ENCODE measurements at places on chromosomes 11 and 22.
A peak's percentile ranks its signal among the peaks of the same experiment; 100 is the strongest.

- no peak for DNase-seq
Measured at GRCh38 chr22:19214078-19214473, 35.5 kb upstream of the SLC25A1 start.

GRCh38 chr11:64015935-64016845, 19.5 kb upstream of the FLRT1 start:
- no peak for DNase-seq

- DNase-seq, result peak; percentile 52
Measured at GRCh38 chr11:118607401-118608359, at the start of gene PHLDB1. TSS of gene PHLDB1 (plus strand) at chr11:118607615. CDS start at chr11:118613837, 6,222 bp downstream.

DNA sequence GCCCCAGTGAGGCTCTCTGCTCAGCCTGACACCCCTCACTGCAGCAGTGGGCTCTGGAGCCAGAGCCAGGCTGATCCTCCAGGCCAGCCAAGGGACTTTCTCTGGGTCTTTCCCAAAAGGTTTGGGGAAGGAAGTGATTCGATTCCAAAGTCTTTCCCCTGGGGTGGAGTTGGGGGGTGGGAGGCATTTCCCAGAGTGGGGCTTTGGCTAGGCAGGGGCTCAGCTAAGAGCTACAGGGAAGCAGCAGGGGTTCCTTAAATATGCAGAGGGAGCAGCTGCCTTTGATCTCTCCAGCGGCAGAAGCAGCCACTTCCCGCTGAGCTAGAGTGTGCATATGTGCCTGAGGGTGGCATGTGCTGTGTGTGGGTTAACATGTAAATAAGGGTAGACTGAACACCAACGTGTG, 192.9 kb downstream of the INSC start:
- no peak for DNase-seq

DNA sequence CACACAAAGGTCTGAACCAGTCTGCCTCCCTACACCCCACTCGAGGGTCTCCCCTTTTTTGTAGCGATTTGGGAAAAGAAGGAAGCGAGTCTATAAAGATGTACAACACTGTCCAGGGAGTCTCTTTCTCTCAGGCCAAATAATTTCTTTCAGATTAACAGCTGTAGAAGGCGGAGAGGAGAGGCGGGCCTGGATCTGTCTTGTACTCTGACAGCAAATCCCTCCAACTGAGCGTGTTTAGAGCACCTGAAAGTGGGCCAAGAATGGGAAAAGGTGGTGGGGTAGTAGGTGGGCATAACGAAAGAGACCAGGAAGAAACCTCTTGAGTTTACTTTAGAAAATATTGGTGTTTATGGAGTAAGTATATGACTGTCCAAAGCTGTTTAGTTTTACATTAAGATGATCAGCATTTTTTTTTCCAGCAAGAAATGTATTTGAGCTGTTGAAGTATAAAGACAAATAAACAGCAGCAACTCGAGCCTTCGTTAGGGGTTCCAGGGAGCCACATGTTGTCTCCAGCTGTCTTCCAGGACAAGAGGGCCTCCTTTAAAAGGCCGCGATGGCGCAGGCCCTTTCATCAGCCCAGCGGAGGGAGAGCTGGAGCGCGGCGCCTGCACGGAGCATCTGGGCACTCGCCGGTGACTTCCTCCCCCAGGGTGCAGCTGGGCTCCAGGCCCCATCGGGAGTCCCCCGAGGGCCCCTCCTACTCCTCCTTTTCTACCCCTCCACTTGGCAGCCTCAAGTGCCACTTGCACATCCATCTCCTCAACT, 34.9 kb downstream of the SCUBE1 start:
- no peak for DNase-seq

DNA sequence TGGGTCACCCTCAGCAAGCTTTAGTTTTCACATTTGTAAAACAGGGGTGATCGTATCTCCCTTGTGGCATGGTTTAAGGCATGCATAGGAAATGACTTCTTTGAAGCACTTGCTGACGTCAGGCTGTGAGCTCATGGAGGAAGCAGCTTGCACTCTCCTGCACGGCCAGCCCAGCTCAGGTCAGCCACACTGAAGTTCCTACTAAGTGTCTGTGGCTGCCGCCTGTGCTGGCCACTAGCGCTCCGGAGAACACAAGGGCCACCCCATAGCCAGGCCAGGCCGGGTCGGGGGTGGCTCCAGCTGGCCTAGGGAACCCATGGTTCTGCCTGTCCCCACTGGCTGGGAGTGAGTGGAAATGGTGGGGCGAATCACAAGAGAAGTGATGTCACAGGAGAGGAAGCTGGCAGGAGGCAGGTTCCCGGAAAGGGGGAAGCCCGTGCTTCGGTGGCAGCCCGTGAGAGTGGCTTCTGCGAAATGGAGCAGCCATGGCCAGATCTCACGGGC, 28.2 kb downstream of the KCTD17 start:
- DNase-seq, result no peak
